ENCODE measurements at places on chromosomes 6 and 20. TPM values are rescaled to one million over a fixed set of nuclear protein-coding genes. Genes with fewer than 3 reads are reported as not detected.

Gene NFKBIL1
- 27.0 TPM for total RNA-seq

Gene GRIK2
- 0.52 TPM for total RNA-seq

Gene FAM209A
- total RNA-seq, result not detected

Gene PSMB8
- total RNA-seq, result 24.1 TPM

Gene GATA5
- not detected for total RNA-seq

Gene OGFR
- 47.8 TPM for total RNA-seq

Gene CCN5
- 18.2 TPM for total RNA-seq

DNA sequence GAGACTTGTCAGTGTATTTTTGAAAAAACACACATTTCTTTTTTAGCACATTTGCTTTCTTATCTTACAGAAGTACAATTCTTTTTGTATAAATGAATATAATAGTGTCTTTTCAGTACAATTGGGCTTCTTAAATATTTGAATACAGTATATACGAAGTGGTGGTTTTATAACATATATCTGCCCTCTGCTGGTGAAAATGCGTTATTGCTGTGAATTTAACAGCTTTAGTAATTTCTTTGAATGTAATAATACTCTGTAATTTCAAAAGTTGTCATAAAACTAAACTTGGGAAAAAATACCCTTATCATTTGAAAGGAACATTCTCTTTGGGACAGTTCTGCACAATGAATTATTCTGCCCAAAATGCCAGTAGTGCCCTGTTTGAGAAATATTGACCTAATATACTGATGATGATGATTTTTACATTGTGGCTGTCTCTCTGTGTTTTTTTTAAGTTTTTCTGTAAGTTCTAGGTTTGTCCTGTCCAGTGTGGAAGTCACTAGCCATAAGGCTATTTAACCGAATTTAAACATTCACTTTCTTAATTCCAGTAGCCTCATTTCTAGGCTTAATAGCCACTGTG, 19.0 kb downstream of the SMAP1 start:
- peaks cover 37% of the 10 kb centered on the region for H3K4me1 ChIP-seq
- H3K27ac ChIP-seq, result no peak overlapping the region
- H3K4me3 ChIP-seq, result no peak overlapping the region
- no peak for DNase-seq

GRCh38 chr6:155264693-155265320, 994 bp downstream of the CLDN20 start:
- H3K4me1 ChIP-seq, result no peaks in the 10 kb centered on the region
- no peak overlapping the region for H3K4me3 ChIP-seq
- H3K27me3 ChIP-seq, result no peaks in the 10 kb centered on the region
- peaks cover 3% of the 10 kb centered on the region for H3K36me3 ChIP-seq
- no peak overlapping the region for H3K27ac ChIP-seq

- DNase-seq, result no peak
- no peak overlapping the region for H3K4me3 ChIP-seq
- peaks cover 1% of the 10 kb centered on the region for H3K36me3 ChIP-seq
- no peak overlapping the region for H3K27ac ChIP-seq
- H3K4me1 ChIP-seq, result no peaks in the 10 kb centered on the region
These were observed 164.4 kb downstream of the TMEM242 start for GRCh38 chr6:157158897-157159296.

GRCh38 chr6:1324936-1325335, 13.0 kb downstream of the FOXQ1 start:
- no peaks in the 10 kb centered on the region for H3K27me3 ChIP-seq
- no peak for DNase-seq
- no peaks in the 10 kb centered on the region for H3K36me3 ChIP-seq
- H3K4me3 ChIP-seq, result no peak overlapping the region
- H3K4me1 ChIP-seq, result peaks cover 10% of the 10 kb centered on the region

DNA sequence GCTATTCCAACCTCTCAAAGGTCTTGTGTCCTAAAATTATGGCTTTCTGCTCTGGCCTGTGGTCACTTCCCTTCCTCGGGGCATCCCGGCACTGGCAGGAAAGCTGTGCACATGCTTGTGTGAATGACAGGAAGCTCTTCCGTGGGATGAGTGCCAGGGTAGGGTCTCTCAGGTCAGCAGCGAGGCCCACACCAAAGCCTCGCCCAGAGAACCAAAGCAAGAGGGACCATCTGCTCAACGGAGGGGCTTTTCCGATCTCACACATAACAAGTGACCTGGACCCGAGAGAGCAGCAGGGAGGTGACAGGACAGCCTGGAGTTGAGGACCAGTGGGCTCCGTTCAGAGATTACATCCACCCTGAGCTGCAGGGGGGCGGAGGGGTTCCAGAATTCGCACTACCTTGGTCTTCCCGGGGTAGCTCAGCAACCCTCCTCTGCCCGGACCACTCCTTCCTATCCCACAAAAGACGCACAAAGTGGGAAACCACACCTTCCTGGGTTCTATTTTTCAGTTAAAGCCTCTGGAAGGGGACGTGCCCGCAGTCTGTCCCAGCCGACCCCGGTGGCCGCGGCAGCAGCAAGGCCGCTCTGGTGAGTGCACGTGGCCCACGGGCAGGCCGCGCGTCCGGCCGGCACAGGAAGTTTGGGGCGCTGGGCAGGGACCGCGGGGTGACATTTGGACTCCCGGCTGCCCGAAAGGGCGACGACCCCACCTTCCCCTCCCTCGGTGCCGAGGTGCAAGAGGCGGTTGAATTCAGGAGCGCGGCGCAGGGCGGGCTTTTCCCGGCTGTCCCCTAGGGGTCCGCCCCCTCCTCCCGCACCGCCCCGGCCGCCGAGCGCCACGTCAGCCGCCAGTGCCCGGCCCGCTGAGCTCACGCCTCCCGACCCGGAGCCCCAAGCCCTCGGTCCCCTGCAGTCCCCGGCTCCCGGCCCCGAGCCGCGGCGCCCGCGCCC, 988 bp downstream of the TXNDC5 start:
- peak overlapping the region; percentile 60 for H3K4me3 ChIP-seq
- peak; percentile 80 for DNase-seq
- peaks cover 53% of the 10 kb centered on the region for H3K4me1 ChIP-seq
- peak overlapping the region; percentile 82 for H3K27ac ChIP-seq
- H3K27me3 ChIP-seq, result no peaks in the 10 kb centered on the region

DNA sequence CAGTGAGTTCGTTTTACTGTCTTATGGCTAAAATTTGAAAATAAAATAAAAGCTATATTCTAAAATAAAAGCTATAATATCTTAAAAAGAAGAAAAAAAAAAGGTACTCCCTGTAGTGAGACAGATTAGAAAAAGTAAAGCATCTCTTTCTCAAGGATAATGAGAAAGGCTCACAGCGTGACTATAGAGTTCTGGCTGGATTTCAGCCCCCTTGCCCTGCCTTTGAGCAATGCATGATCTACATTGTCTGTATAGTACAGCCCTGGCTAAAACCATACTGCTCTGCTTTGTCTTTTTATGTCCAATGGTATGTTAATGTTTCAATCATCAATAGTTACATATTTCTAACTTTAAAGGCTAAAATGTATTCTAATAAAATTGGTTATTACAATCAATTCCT, 91.2 kb downstream of the PRSS35 start:
- H3K4me1 ChIP-seq, result no peaks in the 10 kb centered on the region
- no peaks in the 10 kb centered on the region for H3K36me3 ChIP-seq
- no peak for DNase-seq
- no peak overlapping the region for H3K4me3 ChIP-seq
- H3K27me3 ChIP-seq, result no peaks in the 10 kb centered on the region

DNA sequence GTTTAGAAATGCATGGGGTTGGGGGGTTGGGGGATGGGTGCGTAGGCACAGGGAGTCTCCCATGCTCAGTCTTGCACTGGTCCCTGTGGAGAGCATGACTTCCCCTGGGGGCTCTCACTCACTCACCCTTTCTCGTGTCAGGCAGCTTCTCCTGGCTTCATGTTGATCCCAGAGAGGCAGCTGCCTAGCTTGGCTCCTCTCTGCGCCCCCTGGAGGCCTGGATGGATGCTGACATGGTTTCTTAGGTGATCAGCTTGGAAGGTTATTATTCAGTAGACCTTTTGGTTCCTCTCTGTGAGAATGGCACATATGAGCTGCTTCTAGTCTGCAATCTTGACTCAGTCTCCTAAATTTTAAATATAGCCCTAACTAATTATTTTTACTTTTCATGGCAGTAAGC, 109.3 kb upstream of the FAM83B start:
- no peak for DNase-seq
- no peaks in the 10 kb centered on the region for H3K27me3 ChIP-seq
- H3K36me3 ChIP-seq, result no peaks in the 10 kb centered on the region
- H3K4me3 ChIP-seq, result no peak overlapping the region
- no peak overlapping the region for H3K27ac ChIP-seq

DNA sequence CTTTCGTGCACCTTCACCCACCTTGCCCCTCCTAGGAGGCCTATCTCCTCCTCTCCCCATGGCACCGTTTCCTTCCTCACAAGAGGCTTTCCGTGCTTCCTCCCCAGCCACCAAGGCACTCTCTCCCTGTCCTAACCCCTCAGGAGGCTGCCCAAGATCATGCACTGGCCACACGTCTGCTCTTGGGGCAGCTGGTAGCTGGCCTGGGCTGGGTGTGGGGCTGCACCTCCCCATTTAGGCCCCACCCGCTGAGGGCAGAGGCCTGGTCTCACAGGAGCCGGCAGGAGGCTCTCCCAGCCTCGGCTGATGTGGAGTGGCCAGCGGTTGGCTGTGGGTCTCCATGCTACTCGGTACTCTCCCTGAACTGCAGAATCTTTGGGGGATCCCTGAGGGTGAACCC, 13.6 kb downstream of the NOL4L start:
- H3K4me3 ChIP-seq, result no peak overlapping the region
- H3K27ac ChIP-seq, result no peak overlapping the region
- H3K4me1 ChIP-seq, result no peaks in the 10 kb centered on the region
- H3K27me3 ChIP-seq, result no peaks in the 10 kb centered on the region

DNA sequence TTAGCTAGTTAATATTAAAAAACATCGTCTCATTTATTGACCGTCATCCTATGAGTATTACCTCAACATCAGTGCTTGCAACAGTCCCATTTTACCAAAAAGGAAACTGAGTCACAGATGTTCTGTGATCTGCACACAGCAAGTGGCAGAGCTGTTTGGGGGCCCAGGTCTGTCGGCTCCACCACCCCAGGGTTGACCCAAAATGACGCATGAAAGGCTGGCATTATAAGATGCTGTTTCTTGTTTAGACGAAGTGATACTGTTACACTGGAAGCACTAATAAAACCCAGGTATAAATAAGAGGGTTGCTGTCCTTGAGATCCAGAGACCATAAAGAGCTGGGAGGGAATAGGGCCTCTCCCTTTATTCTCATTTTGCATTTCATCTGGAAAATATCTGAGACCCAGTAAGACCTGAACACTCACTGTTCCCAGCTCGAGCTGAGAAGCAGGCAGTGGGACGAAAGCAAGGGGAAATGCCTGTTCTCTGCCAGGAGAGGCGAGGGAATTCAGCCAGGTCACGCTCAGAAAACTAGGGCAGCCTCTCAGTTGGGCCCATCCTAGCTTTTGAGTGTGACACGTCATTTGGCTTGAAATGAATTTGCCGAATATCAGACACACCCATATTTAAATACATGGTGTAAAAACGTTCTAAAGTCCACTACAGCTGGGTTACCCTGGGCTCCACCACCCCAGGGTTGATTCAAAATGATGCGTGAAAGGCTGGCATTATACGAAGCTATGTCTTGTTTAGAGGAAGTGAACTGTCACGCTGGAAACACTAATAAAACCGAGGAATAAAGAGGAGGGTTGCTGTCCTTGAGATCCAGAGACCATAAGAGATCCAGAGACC, 1.4 kb upstream of the MICAL1 start:
- H3K27me3 ChIP-seq, result no peaks in the 10 kb centered on the region
- H3K4me1 ChIP-seq, result peaks cover 18% of the 10 kb centered on the region
- no peak overlapping the region for H3K4me3 ChIP-seq

DNA sequence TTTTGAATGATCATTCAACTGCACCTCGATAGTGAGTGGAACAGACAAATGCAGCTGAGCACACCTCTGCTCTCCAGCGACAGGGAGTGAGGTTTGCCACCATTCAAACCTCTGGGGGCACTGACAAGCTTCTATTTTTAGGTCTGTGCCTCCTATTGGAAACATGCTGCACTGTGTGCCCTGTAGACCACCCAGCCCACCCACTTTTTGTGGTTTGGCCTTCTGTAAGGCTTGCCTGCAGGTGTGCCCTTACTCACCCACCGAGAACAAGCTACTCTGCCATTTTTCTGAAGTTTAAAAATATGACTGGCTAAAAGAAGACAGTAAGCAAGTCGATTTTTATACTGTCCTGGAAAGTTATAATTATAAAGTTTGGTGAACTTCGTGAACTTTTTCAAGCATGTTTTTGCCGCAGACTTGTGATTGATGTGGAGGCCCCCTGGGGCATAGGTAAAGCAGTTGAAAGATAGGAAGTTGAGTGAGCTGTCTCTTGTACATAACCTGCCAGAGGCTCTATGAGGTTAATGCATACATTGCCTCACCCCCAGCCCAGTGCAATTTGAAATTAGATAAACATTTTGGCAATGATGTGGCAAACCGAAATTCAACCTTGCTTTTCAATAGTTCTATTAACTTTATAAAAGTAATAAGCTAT, 53.8 kb downstream of the ADGRG6 start:
- no peak overlapping the region for H3K4me3 ChIP-seq
- no peaks in the 10 kb centered on the region for H3K27me3 ChIP-seq
- no peak overlapping the region for H3K27ac ChIP-seq
- H3K4me1 ChIP-seq, result no peaks in the 10 kb centered on the region
- no peak for DNase-seq

DNA sequence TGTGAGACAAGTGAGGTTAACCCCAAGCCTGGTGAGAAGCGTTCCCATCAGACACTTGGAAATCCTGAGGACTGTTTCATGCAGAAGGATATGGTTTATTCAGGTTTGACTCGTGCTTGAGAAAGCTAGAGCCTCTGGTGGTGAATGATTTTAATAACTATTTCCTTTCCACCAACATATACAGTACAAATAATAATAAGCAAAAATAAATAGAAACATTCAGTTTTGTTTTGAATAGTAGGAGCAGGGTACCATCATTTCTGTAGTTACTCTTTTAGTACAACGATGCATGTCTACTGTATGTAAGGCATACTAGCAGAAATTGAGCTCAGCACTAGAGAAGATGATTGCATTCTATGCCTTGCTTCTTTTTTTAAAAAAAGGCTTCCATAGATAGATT, 33.5 kb downstream of the PLG start:
- H3K36me3 ChIP-seq, result no peaks in the 10 kb centered on the region
- no peaks in the 10 kb centered on the region for H3K27me3 ChIP-seq
- H3K27ac ChIP-seq, result no peak overlapping the region
- no peak for DNase-seq
